Urinary bladder (tissue), 4 donors: ENCODE measurements at places on chromosomes 3 and 15.
A peak's percentile ranks its signal among the peaks of the same experiment; 100 is the strongest.

DNA sequence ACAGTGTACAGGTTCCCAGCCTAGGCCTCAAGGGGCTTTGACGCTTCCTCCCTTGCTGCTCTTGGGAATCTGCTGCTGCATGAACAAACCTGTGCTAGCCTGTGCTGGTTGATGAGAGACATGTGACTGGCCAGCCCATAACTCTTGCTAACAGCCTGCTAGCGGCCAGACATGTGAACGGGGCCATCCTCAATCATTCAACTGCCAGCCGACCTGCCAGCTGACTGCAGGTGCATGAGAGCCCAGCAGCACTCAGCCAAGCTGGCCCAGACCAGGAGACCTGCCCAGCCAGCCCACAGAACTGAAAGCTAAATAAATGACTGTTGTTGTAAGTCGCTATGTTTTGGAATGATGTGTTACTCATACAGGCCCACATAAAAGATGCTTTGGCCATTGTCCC lies 82.4 kb upstream of the DLG1 start:
- DNase-seq, result no peak

- no peak for DNase-seq
Observed at GRCh38 chr3:152676810-152677379, 158.0 kb upstream of the P2RY1 start.

- DNase-seq, result no peak
Observed at GRCh38 chr3:129106320-129106719, 15.3 kb downstream of the RAB43 start.

DNA sequence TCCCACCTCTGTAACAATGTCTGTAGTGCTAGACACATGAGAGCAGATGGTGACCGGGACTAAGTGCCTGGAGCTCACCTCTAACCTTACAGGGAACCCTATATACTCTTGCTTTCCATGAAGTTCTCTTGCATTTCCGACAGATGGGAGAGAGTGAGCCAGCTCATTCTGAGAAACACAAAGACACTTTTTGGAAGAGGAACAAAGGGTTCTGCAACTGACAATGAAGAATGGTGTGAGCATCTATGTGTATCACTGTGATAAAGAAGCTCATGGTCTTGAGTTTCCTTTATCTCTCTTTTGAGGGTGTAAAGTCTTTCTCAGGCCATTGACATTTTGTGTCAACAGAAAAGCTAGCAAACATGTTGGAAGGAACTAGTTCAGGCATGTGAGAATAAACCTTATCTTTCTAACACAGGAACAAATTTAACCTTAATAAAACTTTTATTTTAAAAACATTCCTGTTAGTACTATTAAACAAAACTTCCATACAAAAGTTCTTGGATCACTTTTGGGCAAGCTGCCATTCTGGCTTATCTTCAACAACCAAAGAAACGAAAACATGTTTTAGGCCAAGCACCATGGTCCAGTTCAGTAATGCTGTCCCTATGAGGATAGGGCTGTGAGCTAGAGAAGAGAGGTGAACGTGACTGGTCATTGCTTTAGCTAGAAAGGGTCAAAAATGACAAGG lies 142.7 kb downstream of the THRB start:
- peak; percentile 45 for DNase-seq

DNA sequence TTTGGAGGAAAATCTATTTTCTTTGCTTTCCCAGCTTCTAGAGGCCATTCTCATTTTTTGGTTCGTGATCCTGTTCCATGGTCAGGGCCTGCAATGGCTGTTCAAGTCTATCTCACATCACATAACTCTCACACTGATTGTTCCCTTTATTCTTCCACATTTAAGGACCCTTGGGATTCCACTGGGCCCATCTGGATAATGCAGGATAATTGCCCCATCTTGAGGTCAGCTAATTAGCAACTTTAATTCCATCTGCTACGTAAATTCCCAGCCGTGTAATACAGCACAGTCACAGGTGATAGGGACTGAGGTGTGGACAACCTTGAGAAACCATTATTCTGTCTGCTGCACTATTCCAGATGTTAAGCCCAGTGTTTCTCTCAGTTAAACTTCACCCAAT lies 311.6 kb upstream of the CNTN4 start:
- DNase-seq, result no peak

DNA sequence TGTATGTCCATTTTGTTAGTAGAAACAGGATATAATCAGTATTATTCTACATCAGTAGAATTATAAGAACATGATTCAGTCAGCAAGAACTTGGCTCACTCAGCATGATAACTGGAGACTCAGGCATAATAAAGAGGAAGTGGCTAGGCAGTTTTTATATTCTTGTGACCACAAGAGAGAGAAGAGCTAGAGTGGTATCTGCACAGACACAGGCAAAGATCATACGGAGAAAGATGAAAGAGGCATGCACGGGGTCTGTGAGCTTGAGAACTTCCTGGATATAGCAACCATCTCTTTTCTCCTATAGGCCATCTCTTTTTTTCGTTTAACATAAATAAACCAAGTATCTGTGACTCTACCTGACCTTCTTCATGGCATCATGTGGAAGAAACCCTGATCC lies 46.8 kb downstream of the MYO5A start:
- DNase-seq, result no peak
